Stimulated activated CD4-positive, alpha-beta T cell treated with anti-CD3 and anti-CD28 coated beads, TNF-alpha, amount 100 ng/mL, for 4 hours (primary cell): ENCODE measurements at places on chromosomes 1 and 21.

GRCh38 chr1:97174039-97174704, 452.6 kb downstream of the PTBP2 start:
- no peak for DNase-seq

DNA sequence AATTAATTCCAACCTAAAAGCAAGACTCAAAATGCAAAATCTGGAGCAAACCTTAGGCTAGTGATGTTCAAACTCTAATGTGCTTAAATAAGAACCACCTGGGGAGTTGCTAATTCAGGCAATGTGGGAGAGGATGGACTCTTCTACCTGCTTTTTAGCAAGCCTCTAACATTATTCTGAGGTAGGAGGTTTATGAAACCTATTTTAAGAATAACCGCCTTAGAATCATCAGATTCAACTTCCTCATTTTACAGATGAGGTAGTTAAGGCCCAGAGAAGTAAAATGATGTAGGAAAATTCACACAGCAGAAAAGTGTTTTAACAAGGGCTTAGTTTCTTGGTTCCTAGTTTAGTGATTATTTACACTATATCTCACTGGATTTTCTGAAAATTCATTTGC, 8.6 kb upstream of the NTNG1 start:
- no peak for DNase-seq

DNA sequence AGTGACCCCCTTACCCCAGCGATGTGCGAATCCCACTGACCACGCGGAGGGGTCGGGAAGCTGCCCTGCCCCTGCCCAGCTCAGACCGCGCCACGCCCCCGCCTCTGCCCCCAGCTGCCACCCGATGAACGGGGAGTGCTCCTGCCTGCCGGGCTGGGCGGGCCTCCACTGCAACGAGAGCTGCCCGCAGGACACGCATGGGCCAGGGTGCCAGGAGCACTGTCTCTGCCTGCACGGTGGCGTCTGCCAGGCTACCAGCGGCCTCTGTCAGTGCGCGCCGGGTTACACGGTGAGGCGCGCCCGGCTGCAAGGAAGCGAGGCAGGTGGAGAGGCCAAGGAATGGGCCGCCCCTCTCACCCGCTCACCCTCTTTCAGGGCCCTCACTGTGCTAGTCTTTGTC, 11.9 kb upstream of the LRRC71 start:
- DNase-seq, result no peak

- DNase-seq, result no peak
Measured at GRCh38 chr1:182897696-182898095, 55.3 kb downstream of the SHCBP1L start.

DNA sequence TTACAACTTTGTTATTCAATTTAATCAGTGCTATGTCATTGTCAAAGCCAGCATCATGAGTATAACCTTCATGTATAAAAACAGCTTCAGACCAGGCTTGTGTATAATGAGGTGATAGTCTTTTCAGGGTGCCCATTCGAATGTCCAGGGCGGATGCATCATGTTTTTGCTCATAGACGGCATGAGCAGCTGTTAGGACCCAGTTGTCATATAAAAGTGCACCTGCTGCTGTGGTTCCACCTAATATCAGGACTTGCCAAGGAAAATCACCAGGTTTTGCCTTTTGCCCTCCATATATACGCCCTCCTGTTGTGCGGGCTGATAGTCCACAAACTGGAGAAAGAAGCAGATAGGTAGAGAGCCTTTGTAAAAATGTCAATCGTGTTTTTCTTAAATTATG, 14.9 kb downstream of the TARDBP start:
- no peak for DNase-seq

DNA sequence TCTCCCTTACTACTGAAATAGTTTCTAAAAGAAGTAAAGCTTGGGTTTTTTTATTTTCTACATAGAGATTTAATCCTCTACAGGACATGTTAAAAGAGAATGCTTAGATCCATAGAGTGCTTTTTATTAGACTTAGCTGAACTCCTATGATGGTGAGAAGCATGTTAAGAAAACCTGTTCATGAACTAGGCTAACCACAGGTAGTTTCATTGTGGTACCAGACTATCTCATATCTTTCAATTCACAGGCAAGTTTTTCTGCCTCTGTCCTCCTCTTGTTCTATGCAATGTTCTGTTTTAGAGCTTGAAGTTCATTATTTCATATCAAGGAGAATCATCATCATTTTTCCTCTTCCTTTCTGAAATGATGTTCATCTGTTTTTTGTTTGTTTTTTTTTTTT, 65.4 kb downstream of the ELAVL4 start:
- no peak for DNase-seq
